ENCODE measurements at places on chromosomes 1 and 21.

DNA sequence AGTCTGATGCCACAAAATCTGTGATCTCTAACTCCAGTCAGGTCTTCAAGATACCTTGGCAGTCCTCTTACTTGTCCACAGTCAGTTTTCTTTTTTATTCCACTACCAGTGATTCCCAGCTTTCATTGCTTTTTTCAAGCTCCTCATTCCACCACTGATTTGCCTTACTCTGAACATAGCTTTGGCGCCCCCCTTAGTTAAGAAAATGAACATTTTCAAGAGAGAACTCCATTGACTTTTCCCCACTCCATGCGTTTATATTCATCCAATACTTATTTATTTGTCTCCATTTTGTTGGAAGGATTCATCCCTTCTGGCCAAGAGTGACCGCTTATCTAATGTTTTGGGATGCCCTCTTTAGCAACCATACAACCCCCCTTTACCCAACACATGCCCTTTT, 33.9 kb upstream of the IPO9 start:
- no peak for DNase-seq

DNA sequence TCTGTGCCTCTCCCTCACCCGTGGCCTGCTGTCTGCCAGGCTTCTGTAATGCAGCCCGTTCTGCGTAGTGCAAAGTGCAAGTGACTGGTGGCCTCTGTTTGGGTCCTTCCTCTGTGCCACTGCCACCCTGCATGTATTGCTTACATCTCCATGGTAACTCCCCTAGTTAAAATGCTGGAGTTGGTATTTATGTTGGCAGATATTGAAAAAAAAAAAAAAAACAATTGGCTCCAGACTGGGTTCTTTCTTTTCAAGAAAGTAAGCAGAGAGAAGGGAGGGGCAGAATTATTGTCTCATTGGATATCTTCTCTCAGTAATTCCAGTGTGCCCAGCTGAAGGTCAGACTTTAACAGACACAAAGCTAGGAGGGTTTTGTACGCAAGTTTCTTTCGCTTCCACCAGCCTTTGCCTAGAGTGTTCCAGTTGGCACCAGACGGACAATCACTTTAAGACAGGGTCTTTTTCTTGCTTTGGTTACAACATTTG, 242.3 kb downstream of the PBX1 start:
- DNase-seq: no peak

- DNase-seq: no peak
Observed at GRCh38 chr1:30701258-30701633, 22.1 kb downstream of the MATN1 start.

GRCh38 chr1:229842302-229843255, 216.5 kb downstream of the URB2 start:
- DNase-seq: no peak

DNA sequence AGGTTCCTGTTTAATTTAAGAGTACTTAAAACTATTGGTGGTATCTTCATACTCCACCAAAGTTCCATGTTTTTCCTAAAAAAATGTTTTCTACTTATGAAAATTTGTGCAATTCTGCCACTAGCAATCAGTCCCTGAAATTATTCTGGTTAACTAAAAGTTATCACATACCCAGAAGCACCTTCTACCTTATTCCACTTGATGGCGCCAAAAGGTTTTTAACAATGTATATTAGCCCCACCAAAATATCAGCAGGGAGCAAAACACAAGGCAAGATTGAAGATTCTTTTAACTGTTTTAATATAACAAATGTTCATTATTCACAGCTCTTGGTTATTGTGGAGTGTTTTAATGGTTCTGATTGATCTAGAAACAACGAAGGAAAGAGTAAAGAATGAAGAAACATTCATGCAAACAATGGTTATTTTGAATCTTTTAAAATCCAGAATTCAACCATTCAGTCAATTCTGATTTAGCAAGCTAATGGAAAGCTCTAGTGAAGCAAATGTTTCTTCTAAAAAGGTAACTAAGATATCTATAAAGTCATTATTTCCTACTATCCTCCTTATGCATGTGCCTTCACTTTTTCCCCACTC, 67.2 kb downstream of the TTLL7 start:
- DNase-seq: no peak

DNA sequence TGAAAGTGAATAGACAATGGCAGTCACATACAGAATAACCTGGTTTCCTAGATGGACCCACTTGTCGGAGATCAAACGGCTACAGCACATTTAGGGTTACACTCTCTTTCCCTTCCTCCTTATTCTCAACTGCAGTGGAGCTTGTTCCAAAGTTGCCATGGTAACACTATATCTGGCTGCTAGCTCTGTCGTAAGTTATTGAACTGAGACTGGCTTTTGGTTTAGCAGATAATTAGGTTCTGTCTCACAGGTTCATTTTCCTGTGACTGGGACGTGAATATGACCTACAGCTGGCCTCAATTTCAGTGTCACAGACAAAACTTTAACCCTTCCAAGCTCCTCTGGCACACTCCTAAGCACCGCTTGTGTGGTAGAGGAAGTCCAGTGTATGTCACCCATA, 875.8 kb downstream of the USP25 start:
- DNase-seq: no peak

- DNase-seq: no peak
Observed at GRCh38 chr21:45364468-45365185, 40.3 kb upstream of the COL18A1 start.

GRCh38 chr1:77473690-77474089, 191.9 kb downstream of the AK5 start:
- no peak for DNase-seq
